ENCODE measurements at places on chromosomes 12 and 14. TPM values are rescaled to one million over a fixed set of nuclear protein-coding genes. Genes with fewer than 3 reads are reported as not detected.

DNA sequence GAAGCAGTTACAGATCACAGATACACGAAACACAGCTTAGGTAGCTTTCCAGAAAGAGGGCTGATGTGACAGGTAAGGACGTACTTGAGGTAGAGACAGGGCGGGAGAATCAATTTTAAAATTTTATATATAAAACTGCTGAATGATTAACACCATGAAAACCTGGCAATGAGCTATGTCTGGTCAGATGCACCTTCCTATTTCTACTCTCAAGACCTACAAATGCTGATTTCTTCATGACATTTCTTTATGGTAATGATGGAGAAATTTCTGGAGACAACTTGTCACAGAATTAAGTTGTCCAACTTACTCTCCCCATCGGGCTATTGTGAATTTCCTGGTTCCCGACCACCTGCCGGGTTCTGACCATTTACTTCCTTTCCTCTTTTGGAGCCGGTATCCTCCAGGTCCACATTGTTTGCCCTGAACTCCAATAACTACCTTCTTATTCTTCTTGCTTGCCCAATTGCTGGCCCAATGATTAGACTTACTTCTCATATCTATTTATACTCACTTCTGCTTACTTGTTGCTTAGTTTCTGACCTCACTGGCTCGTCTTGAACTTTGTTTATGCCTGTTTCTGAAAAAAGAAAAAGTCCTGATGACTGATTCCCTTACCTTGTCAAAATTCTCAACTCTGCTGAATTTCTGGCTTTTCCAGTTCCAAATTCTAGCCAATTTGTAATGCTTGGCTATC, 12.8 kb upstream of the ATP2B1 start:
- DNase-seq, result no peak

The PZP gene
- 0.39 TPM for total RNA-seq

The RPS6KA5 gene
- 15.5 TPM for total RNA-seq

DNA sequence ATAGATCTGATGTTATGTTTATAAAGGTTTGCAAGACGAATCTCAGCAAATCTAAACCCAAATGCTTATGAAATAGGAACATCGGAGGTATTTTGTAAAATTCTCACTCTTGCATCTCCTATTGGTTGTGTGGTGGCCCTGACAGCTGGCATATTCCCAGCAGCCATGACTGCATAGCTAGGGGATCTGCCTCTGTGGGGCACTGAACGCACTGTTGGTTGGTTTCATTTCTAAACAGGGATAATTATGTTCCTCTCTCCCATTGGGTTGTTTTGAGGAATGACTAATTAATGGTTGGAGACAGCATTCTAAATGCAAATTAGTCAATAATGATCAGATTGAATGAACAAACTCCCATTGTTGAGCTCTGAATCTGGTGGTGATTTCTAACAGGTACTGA, 2.7 kb upstream of the BEST3 start:
- DNase-seq, result no peak

DNA sequence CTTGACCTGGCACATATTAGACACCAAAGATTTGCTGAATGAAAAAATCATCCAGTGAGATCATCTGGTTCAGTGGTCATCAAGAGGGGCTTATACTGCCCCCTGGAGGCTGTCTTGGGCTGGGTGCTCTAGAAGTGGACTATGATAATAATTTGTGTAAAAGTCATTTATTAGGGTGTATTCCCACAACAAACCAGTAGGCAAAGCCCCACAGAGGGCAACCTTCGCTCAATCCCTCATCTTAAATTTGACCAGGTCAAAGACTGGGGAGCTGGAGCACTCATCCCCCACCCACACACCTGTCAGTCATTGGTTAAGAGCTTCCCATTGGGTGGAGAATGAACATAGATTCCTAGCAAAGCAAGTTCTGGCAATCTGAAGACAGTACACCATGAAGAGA, 20.0 kb upstream of the FICD start:
- DNase-seq, result no peak

The LETMD1 gene
- total RNA-seq, result 33.9 TPM

The ACOT6 gene
- total RNA-seq, result not detected

The TRIM9 gene
- 0.29 TPM for total RNA-seq

DNA sequence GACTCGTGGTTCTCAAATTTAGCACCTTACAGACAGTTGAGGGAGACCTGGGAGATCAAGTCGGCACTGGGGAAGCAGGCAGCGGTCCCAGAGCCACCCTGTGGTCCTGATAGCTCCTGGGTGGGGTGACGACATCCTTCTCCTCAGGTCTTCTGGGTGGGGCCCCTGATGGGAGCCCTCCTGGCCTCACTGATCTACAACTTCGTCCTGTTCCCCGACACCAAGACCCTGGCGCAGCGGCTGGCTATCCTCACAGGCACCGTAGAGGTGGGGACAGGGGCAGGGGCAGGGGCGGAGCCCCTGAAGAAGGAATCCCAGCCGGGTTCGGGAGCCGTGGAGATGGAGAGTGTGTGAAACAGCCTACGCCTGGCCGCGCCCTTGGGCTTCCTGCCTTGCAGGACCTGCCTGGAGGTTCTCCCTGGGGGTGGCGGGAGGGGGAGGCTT, 2.6 kb downstream of the AQP6 start:
- DNase-seq, result peak; percentile 64

GRCh38 chr12:81759190-81760051, at the start of gene PPFIA2:
Gene PPFIA2, minus strand, starts transcription at chr12:81759350.
- peak; percentile 55 for DNase-seq

DNA sequence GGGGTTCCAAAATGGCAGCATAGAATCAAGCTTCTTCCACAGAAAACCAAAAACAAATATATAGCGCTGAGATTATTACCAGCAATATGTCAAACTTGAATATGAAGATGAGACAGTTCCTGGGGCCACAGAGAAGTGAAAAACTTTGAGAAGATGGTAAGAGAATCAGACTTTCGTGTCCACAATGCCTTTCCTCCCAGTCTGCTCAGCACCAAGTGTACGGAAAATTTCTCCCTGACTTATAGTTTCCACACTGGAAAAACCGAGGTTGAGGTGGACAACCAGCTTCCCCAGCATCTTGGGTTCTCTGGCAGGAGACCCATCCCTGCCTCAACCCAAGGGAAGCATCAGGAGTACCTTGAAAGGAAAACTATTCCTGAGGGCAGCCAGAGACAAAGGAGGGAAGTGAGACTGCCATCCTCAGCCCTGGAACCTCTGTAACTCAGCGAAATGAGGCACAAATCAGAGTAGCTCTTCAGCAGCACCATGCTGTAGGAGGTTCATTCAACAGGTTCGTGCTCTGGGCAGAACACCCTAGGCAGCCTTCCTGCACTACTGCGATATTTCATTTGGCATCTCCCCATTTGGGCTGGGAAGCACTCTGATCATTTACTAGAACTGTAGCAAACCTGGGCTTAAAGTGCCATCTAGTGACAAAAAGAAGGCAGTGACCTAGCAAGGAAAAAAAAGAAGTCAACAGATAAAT, 52.4 kb upstream of the CAPRIN2 start:
- no peak for DNase-seq

GRCh38 chr12:116959845-116960514, 49.2 kb downstream of the FBXW8 start:
- DNase-seq, result no peak

GRCh38 chr12:108633534-108634248, at the start of gene SELPLG:
Gene SELPLG, minus strand, starts transcription at chr12:108633894. Its CDS starts 9,587 bp downstream, at chr12:108624307.
- peak; percentile 51 for DNase-seq

DNA sequence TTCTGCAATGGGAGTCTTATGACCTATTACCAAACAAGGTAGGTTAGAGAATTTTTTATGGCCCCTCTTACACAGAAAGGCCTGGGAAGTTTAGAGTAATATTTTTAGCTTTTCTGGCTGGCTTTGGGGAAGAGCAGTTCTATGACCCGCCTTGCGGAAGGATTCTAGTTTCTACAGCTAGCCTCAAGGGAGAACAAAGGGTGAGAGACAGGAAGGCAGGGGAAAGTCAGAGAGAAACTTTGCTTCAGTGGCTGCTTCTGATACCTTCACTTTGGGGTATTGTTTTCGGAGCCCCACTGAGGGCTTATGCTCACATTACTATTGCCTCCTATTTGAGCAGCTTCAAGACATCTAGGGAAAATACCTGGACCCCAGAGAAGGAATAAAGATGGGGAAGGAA, 80.7 kb upstream of the NUDT4 start:
- DNase-seq, result no peak

The SSTR1 gene
- total RNA-seq, result 0.70 TPM

The RTL1 gene
- not detected for total RNA-seq

The CLEC9A gene
- total RNA-seq, result 0.26 TPM

The RPL36AL gene
- total RNA-seq, result 180 TPM

- no peak for DNase-seq
Measured at GRCh38 chr14:71388336-71388735, 481.1 kb downstream of the PCNX1 start.

DNA sequence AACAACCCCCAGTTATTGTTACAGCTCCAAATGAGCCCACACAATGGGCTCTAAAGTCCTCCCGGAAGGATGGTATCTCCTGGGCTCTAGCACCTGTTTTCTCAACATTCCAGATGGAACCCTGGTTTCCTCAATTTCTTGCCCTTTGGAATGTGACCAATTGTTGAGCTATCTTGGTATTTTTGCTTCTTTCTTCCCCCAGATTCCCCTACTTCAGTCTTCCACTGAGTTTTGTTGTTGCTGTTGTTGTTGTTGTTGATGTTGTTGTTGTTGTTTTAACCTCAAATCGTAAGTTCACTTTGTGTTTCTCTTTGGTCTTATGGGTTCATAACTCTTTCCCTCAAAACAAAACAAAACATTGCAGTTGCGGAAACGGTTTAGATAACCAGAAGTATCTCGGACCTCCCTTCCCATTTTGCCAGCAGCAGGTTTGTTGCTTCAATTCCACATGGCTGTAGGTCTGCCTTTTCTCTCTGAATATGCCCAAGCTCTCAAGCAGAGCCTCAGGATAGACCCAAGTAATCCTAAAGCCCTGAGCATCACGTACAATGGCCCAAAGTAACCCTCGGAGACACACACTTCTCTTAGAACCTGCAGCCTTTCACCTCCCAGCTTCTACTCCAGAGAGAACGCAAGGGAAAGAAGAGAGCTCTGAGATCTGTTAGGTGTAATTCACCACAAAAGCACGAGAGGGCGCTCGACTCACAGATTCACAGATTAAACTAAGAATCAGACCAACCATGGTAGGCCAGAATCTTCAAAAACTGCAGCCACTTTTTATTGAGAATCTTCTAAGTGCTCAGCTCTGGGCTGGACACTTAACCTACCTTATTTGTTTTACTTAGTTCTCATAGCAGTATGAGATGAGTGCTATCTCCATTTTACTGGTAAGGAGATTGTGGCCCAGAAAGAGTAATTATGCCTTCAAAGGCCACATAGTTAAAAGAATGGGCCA, 1.0 kb upstream of the DDX23 start:
- peak; percentile 87 for DNase-seq

- peak; percentile 69 for DNase-seq
Measured at GRCh38 chr14:104680056-104680805, 9.2 kb upstream of the INF2 start.

The OR4N2 gene
- total RNA-seq, result not detected

The TAS2R30 gene
- 0.94 TPM for total RNA-seq

- no peak for DNase-seq
Measured at GRCh38 chr12:93427779-93428564, 13.8 kb downstream of the UBE2N start.

The C12orf54 gene
- total RNA-seq, result not detected

- no peak for DNase-seq
Measured at GRCh38 chr12:51449580-51450246, 25.1 kb downstream of the SLC4A8 start.

The TAMALIN gene
- 23.7 TPM for total RNA-seq

DNA sequence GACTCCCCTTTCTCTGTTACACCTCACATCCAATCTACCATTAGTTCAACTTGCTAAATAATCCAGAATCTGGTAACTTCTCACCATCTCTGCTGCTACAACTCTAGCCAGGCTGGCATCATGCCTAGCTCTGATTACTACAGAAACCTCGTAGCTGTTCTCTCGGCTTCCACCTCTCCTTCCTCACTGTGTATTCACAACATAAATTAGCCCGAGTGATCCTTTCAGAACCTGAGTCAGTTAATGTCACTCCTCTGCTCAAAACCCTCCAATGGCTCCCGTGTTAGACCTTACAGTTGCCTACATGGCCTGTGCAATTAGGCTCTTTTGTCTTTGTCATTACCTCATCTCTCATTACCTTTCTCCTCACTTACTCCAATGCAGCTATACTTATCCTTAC, 139.4 kb downstream of the PDE3A start:
- DNase-seq, result peak; percentile 21

All from right cardiac atrium (tissue), 5 donors.